ENCODE measurements at places on chromosomes 16 and 17.

GRCh38 chr16:89391-90302 is 11.6 kb downstream of the MPG start:
- DNase-seq, result no peak

DNA sequence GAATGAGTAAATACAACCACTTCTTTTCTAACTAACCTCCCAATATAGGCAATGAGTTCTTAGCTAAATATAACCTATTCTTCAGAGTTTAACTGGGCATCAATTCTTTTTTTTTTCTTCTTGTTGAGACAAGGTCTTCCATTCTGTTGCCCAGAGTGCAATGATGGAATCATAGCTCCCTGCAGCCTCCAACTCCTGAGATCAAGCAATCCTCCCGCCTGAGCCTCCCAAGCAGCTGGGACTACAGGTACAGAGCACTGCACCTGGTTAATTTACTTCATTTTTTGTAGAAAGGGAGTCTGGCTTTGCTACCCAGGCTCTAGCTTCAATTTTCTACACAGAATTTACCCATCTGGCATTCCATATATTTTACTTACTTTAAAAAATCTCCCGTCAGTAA is 1.1 kb downstream of the METTL16 start:
- DNase-seq, result no peak

DNA sequence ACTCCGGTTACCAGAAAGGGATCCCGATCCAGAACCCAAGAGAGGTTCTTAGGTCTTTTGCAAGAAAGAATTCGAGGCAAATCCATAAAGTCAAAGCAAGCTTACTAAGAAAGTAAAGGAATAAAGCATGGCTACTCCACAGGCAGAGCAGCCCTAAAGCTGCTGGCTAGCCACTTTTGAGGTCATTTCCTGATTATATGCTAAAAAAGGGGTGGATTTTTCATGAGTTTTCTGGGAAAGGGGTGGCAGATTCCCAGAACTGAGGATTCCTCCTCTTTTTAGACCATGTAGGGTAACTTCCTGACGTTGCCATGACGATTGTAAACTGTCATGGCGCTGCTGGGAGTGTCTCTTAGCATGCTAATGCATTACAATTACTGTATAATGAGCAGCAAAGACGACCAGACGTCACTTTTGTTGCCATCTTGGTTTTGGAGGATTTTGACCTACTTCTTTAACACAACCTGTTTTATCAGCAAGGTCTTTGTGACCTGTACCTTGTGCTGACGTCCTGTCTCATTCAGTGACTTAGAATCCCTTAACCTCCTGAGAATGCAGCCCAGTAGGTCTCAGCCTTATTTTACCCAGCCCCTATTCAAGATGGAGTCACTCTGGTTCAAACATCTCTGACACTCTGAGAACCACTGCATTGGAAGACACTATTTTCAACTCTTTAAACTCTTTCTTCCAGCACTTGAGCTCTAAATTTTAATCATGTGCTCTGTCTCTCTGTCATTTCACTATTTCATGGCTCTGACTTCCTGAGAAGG is 203.6 kb upstream of the CACNG3 start:
- DNase-seq, result no peak

DNA sequence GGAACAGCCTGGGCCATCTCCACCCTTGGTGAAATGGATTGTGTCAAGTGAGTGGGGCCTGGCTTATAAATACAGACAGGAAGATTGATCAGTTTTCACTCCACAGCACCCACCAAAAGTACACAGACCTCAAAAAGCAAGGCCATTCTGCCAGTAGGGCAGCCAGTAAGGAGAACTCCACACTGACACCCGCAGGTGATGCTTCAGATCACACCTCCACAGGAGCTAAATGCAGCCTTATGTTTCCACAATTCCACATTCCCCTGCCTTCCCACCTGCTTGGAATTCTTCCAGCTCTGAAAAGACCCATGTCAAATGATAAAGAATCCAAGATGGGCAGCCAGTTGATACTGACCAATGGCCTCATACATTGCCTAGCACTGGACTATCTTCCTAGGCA is 191.1 kb downstream of the ZFHX3 start:
- peak; percentile 40 for DNase-seq

DNA sequence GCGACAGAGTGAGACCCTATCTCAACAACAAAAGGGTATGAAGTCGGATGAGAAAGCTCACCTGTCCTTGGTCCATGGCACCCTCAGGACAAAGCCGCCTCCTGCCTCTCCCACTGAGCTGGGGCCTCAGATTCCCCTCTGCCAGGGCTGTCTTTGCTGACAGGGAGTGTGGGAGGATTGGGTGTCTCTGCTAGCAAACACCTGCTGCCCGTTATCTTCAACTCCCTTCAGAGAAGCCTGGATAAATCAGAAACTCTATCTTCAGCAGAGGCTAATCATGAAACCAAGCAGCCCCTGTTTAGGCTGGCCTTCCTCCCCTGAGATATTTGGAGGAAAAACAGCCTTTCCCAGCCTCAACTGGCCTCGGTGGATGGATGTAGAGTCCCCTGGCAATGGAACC is 36.3 kb upstream of the CDH1 start:
- no peak for DNase-seq

- DNase-seq, result peak; percentile 72
Observed at GRCh38 chr16:56950881-56951771, 10.6 kb upstream of the CETP start.

GRCh38 chr17:58153046-58153445 is 4.9 kb downstream of the OR4D1 start:
- DNase-seq, result no peak

GRCh38 chr17:38705523-38705802 is 390 bp downstream of the MLLT6 start:
- DNase-seq, result no peak

- DNase-seq, result no peak
Observed at GRCh38 chr16:12507366-12507765, 296.3 kb downstream of the CPPED1 start.

- peak; percentile 80 for DNase-seq
Observed at GRCh38 chr17:50550661-50551432, 3.9 kb downstream of the SPATA20 start.
